ENCODE measurements at places on chromosomes 3 and 15. TPM values are rescaled to one million over a fixed set of nuclear protein-coding genes. Genes with fewer than 3 reads are reported as not detected.

DNA sequence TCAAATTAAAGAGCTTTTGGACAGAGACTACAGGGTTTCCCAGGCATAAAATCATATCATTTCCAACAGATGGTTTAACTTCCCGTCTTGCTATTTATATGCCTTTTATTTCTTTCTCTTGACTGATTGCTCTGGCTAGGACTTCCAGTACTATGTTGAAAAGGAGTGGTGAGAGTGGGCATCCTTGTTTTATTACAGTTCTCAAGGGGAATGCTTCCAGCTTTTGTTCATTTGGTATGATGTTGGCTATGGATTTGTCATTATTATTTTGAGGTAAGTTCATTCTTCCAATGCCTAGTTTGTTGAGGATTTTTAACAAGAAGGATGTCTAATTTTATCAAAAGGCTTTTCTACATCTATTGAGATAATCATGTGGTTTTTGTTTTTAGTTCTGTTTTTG, 896.6 kb upstream of the CFAP20DC start:
- H3K4me1 ChIP-seq: peaks cover 3% of the 10 kb centered on the region
- H3K27me3 ChIP-seq: no peaks in the 10 kb centered on the region
- no peaks in the 10 kb centered on the region for H3K36me3 ChIP-seq
- no peak overlapping the region for H3K4me3 ChIP-seq
- H3K27ac ChIP-seq: no peak overlapping the region
- no peak for DNase-seq

GRCh38 chr15:100429116-100429728, 87.4 kb upstream of the ADAMTS17 start:
- no peaks in the 10 kb centered on the region for H3K36me3 ChIP-seq
- no peak overlapping the region for H3K4me3 ChIP-seq
- H3K27ac ChIP-seq: no peak overlapping the region
- H3K4me1 ChIP-seq: no peaks in the 10 kb centered on the region
- no peak for DNase-seq
- H3K27me3 ChIP-seq: no peaks in the 10 kb centered on the region

GRCh38 chr3:67044955-67045354, 46.8 kb downstream of the KBTBD8 start:
- H3K27me3 ChIP-seq: no peaks in the 10 kb centered on the region
- no peak overlapping the region for H3K4me3 ChIP-seq
- H3K4me1 ChIP-seq: no peaks in the 10 kb centered on the region
- H3K36me3 ChIP-seq: no peaks in the 10 kb centered on the region

GRCh38 chr3:173690542-173691180, 293.1 kb downstream of the NLGN1 start:
- H3K27ac ChIP-seq: no peak overlapping the region
- H3K4me3 ChIP-seq: no peak overlapping the region
- H3K4me1 ChIP-seq: no peaks in the 10 kb centered on the region
- DNase-seq: no peak
- H3K36me3 ChIP-seq: no peaks in the 10 kb centered on the region
- no peaks in the 10 kb centered on the region for H3K27me3 ChIP-seq

DNA sequence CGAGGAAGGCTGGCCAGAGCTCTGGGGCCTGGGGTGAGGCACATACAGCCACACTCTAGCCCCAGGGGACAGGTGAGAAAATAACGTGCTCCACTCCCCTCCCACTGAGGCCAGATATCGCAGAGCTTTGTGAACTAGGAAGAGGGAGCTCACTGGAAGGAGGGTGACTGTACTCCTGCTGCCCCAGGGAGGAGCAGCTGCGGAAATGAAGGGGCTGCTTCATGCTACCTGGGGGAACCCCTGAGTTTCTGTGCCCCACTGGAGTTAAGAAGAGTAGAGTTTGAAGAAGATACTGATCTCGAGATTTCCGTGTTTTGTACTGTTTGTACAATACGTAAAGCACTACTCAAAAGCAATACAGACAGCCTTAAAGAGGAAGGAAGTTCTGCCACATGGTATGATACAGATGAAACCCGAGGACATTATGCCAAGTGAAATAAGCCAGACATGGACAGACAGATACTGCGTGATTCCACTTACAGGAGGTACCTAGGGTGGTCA, 44.6 kb downstream of the CMTM6 start:
- peaks cover 13% of the 10 kb centered on the region for H3K36me3 ChIP-seq
- H3K27me3 ChIP-seq: no peaks in the 10 kb centered on the region
- peaks cover 25% of the 10 kb centered on the region for H3K4me1 ChIP-seq
- H3K4me3 ChIP-seq: no peak overlapping the region
- DNase-seq: peak; percentile 81
- H3K27ac ChIP-seq: peak overlapping the region; percentile 76

DNA sequence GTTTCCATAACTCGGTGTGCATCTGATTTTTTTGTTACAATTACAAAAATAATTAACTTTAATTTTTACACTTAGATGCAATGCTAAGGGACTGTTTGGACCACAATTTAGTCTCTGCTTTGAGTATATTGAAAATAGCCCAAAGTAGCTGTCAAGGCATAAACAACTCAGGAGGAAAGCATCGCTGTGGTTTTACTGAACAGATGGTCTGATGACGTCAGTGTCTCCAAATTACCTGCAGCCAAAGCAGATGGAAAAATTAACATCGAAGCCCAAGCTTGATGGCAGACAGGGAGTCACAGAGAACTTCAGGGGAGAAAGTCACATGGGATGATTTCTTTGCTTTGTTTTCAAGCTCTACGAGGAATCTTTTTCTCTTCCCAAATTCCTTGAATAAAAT, 83.1 kb upstream of the PLCL2 start:
- peaks cover 27% of the 10 kb centered on the region for H3K4me1 ChIP-seq
- H3K27me3 ChIP-seq: no peaks in the 10 kb centered on the region
- no peaks in the 10 kb centered on the region for H3K36me3 ChIP-seq
- H3K4me3 ChIP-seq: no peak overlapping the region
- no peak for DNase-seq
- no peak overlapping the region for H3K27ac ChIP-seq

- no peak overlapping the region for H3K4me3 ChIP-seq
- no peaks in the 10 kb centered on the region for H3K27me3 ChIP-seq
- no peak overlapping the region for H3K27ac ChIP-seq
- no peak for DNase-seq
- no peaks in the 10 kb centered on the region for H3K36me3 ChIP-seq
- H3K4me1 ChIP-seq: peaks cover 6% of the 10 kb centered on the region
Measured at GRCh38 chr15:29682781-29683180, 139.5 kb downstream of the TJP1 start.

DNA sequence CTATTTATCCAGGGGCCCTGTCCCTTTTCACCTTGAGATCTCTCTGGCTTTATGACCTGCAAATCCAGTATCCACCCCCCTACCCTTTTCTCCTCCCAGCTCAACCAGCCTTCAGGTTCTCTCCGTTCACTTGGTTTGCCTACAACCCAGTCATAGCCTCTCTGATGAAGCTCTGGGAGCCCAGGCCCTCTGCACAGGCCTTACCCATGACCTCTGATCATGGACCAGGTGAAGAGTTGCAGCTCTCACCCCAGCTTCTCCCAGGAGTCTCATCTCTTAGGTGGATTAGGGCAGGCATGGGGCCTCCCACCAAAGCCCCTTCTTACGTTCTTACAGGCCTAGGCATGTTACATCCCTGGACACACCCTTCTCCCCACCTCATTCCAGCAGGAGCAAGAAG, 59.8 kb downstream of the EXOG start:
- no peaks in the 10 kb centered on the region for H3K4me1 ChIP-seq
- no peak overlapping the region for H3K4me3 ChIP-seq
- no peaks in the 10 kb centered on the region for H3K27me3 ChIP-seq
- DNase-seq: peak; percentile 36
- H3K36me3 ChIP-seq: no peaks in the 10 kb centered on the region

GRCh38 chr3:30471066-30471465, 135.3 kb upstream of the TGFBR2 start:
- H3K27ac ChIP-seq: no peak overlapping the region
- peaks cover 28% of the 10 kb centered on the region for H3K4me1 ChIP-seq
- H3K27me3 ChIP-seq: no peaks in the 10 kb centered on the region
- DNase-seq: no peak
- no peaks in the 10 kb centered on the region for H3K36me3 ChIP-seq
- H3K4me3 ChIP-seq: no peak overlapping the region

- no peaks in the 10 kb centered on the region for H3K27me3 ChIP-seq
- H3K4me1 ChIP-seq: no peaks in the 10 kb centered on the region
- no peak for DNase-seq
- no peak overlapping the region for H3K27ac ChIP-seq
- H3K4me3 ChIP-seq: no peak overlapping the region
Measured at GRCh38 chr15:101710806-101711205, 13.5 kb downstream of the TARS3 start.

- H3K27me3 ChIP-seq: no peaks in the 10 kb centered on the region
- H3K36me3 ChIP-seq: no peaks in the 10 kb centered on the region
- no peak for DNase-seq
- H3K27ac ChIP-seq: no peak overlapping the region
Measured at GRCh38 chr15:93823971-93824913, 407.1 kb upstream of the MCTP2 start.

GRCh38 chr3:40765884-40766283, 241.1 kb downstream of the ZNF621 start:
- no peaks in the 10 kb centered on the region for H3K4me1 ChIP-seq
- H3K27me3 ChIP-seq: no peaks in the 10 kb centered on the region
- H3K4me3 ChIP-seq: no peak overlapping the region
- DNase-seq: no peak
- no peaks in the 10 kb centered on the region for H3K36me3 ChIP-seq
- H3K27ac ChIP-seq: no peak overlapping the region

PXYLP1 gene
- total RNA-seq: 10.6 TPM

PATL2 gene
- total RNA-seq: 26.0 TPM

ABTB1 gene
- 172 TPM for total RNA-seq

MAPK6 gene
- 27.4 TPM for total RNA-seq

CSPG5 gene
- total RNA-seq: not detected

STAB1 gene
- 765 TPM for total RNA-seq

ZNF106 gene
- 93.3 TPM for total RNA-seq

HTD2 gene
- 11.7 TPM for total RNA-seq
